Kidney epithelial cell (primary cell): ENCODE measurements at places on chromosomes 11 and 22. TPM values are rescaled to one million over a fixed set of nuclear protein-coding genes. Genes with fewer than 3 reads are reported as not detected.

Gene ENTHD1
- total RNA-seq = not detected in 2 replicates

- no peak for DNase-seq
These were observed 394.4 kb downstream of the INSC start for GRCh38 chr11:15509082-15509481.

Gene C11orf97
- not detected in 2 replicates for total RNA-seq

DNA sequence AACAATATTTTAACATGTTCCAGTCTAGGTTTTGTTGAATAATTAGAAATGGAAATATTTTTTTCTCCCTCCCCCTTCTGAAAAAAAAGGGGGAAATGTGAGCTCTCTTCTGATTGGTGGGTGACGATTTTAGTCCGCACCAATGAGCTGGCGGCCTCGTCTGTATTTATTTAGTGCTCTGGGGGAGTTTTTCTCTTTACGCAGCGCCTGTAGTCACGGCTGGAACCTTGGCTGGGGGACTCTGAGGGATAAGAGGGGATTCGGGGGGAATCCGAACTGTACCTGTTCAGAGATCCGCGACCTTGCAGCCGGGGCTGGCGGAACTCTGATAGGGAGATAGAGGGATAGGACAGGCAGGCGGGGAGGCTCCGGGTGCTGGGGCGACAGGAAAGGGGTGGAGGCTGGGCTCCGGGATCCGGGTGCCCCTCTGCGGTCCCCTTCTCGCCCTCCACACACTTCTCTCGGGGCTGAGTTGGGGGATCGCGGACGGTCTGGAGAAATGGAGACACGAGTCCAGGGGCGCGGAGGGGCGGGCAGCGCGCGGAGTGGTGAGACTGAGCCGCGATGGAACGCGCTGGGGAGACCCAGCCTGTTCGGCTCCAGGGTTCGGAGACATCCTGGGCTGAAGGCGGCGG lies 99.7 kb upstream of the HSD17B12 start:
- no peak for DNase-seq

DNA sequence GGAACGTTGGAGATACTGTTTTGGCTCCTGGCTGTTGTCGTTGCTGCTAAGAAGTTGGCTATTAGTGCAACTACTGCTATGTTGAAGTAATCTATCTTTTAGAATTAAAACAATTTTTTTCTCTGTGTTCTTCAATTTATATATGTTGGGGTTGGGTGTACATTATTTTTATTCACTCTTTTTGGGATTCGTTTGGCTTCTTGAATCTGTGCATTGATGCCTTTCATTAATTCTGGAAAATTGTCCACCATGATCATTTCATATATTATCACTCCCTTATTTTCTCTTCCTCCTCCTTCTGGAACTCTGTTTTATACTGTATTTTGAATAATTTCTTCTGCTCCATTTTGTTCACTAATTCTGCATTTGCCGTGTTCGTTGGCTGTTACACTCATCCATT lies 199.5 kb upstream of the PLET1 start:
- DNase-seq = no peak

DNA sequence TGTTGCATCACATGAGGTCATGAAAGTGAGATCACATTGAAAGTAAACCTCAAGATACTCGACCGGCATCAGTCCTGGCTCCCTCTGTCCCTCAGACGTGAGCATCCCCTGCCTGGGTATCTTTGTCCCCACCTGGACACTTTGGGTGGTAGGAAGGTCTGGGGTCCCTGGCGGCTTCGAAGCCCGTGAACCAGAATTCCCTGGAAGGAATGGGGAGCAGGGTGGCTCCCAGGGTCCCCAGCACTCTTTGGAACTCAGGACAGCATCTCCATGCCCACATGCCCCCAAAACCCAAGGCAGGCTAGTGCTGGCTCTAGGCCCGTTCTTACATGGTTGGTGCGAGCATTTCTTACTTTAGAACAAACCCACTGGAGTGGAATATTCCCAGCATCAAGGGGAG lies 7.5 kb downstream of the DERL3 start:
- no peak for DNase-seq

DNA sequence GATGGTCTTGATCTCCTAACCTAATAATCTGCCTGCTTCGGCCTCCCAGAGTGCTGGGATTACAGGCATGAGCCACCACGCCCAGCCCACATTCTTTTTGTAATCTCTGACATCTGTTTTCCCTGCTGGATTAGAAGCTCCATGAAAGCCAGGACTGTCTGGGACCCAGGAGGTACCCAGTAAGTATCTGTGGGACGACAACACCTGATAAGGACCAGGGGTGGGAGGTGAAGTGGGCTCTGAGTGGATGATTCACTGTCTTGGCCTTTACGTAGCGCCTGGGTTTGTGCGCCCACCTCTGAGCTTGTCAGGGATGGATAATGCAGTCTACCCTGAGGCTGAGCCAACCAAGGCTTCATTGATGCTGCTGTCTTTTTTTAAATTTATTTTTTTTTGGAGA lies 118.8 kb downstream of the ABTB2 start:
- DNase-seq = no peak
